NCI-H146 (cell line): ENCODE measurements at places on chromosomes 16 and 17.

DNA sequence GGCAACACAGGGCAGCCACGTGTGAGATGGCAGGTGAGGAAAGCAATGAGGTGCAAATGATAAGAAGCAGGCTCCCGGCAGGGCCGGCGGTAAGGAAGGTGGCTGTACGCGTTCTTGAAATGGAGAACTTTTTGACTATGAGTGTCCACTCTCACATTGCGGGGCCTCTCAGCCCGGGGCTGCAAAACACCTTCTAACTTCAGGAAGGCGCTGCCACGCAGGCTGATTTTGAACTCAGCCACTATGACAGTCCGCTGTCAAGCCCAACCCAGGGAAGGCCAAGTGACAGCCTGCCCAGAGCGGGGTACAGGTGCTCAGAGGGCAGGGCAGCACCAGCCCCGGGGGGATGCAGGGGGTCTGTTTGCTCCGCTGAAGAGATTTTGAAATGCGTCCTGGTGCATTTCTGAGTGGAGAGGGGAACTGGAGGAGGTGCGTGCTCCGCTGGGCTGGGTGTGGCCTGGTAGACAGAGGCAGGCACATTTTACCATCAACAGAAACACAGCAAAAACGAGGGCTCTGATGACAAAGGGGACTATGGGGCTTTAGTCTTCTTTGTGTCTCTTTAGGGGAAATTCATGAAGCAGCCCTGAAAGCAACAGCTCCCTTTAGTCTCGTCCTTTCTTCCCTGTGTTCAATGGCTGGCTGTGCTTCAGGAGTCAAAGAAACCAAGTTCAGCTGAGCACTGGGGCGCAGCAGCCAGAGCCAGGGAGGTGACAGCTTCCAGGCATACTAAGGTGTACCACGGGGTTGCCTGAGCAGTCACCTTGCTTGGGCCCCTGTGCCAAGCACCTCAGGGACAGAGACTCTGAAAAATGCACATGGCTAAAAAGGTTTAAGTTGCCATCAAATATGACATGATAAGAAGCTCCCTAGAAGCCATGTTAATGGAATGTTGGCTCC lies 14.6 kb upstream of the SREBF1 start:
- DNase-seq: no peak

DNA sequence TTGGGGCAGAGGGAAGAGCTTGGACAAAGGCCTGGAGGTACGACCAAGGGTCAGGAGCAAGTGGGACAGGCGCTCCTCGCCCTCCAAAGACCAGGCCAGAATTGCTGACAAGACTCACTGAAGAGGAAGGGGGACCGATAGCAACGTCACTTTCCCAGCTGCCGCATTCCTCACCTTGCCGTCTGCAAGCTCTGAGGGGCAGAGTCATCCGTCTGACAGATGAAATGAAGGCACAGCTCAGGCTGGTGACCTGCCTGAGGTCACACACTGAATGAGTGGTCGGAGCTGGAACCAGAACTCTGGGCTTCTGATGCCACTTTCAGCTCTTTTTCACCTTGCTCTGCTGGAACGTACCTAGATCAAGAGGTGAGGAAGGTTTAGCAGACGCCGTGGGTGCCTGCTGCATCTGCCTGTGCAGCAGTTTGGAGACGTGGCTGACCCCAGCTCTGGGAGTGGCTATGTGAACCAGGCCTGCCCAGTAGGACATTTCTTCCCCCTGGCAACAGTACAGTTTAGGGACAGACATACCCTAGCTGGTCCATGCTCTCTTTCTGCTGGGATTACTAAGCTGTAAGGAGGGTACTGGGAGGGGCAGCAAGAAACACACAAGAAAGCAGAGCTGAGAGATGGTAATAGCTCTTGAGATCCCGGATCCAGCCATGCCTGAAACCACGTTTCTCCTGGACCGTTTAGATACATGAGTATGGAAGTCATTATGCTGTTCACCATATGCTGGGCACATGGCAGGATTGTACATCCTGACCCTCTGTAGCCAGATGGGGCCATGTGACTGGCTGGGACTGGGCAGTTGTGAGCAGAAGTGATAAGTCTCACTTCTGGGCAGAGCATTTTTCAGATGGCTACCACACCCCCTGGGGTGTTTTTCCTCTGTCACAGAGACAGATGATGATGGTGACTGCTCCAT lies 50.9 kb downstream of the IL21R start:
- no peak for DNase-seq

DNA sequence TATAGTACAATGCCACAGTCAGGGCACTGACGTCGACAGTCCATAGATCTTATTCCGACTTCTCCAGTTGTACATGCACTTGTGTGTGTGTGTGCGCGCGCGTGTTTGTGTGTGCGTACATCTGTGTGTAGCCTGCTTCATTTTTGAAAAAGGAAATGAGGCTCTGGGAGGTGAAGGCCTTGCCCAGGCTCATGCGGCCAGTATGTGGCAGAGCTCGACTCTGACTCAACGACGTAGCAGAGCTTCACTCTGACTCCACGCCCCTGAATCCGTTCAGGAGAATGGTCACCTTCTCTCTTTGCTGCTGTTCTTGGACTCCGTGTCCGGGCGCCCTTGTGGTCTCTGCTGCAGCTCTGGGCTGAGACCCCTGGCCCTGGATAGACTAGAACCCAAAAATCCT lies 81.6 kb upstream of the CIBAR2 start:
- no peak for DNase-seq

DNA sequence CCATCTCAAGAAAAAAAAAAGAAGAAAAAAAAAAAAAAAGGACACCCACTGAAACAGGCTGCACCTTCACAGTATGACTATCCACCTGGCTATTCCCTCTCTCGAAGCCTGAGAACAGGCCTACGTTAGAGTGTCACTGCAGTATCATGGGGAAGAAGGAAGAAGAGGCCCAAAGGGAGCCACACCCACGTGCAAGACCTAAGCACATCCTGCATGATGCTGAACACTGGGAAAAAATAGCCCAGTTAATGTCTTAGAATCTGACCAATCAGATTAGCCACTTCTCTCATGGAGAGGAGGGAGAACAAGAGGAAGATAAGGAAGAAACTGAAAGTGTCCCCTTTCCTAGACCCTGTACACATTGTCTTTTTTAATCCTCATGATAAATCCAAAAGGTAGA lies 19.5 kb upstream of the MED13 start:
- no peak for DNase-seq

GRCh38 chr16:84360748-84361147 lies 7.6 kb upstream of the ATP2C2 start:
- DNase-seq: no peak

GRCh38 chr16:66286527-66286926 lies 80.0 kb upstream of the CDH5 start:
- DNase-seq: no peak

DNA sequence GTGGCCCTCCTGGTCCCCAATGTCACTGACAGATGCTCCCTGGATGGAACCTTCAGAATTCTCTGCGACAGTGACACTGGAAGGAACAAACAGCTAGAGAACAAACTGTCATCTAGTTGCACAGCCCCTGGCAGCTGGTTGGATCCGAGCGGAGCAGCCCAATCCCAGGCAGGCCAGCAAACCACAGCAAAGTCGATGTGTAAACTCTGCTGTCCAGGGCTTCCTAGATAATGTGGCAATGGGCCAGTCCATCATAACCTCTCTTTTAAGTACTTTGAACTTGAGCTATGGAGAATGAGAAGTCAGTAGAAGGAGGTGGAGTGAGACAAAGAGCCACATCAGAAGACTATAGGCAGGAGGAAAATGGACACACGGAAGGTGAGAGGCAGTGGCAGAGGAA lies 323.0 kb downstream of the CBLN1 start:
- DNase-seq: no peak

GRCh38 chr16:22879466-22879865 lies 65.5 kb downstream of the HS3ST2 start:
- no peak for DNase-seq

DNA sequence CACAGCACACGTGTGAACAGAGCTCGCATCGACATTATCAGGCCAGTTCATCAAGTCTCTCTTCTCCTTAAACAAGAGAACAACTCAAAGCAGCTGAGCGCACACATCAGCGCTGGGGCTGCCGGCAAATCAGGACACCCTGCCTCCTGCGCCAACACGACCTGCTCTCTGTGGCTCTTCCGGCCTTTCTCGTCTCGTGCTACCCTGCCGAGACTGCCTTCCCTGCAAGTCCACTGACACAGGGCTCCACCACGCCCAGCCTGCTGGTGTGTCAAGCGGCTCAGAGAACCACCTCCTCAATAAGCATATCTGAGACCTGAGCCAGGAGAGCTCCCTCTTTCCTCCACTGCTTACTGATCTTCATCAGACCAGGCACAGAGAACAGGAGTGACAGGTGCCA lies 96.9 kb downstream of the ZNF778 start:
- DNase-seq: no peak

- DNase-seq: no peak
These were observed 30.5 kb downstream of the CUEDC1 start for GRCh38 chr17:57924677-57925076.

GRCh38 chr16:72372087-72373045 lies 200.4 kb upstream of the PMFBP1 start:
- DNase-seq: no peak

- no peak for DNase-seq
These were observed 76.9 kb downstream of the MRTFB start for GRCh38 chr16:14148016-14148415.

DNA sequence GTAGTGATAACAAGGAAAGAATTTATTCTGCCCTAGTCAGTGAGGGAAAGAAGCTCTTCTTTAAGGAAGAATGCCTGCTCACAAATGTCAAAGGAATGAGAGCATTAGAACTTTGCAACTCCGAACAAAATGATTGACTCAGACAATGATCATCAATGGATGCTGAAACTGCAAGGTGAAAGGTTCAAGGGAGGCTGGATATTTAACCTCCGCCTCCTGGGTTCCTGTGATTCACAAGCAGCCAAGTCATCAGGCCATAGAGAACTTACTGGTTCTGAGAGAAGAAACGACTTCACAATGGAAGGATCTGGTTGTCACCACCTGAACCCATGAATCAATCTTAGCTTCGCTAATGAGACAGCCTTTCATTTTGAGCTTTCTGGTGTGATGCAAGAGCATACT lies 16.0 kb upstream of the SCNN1B start:
- no peak for DNase-seq

GRCh38 chr16:4463522-4464163 lies 10.8 kb downstream of the NMRAL1 start:
- no peak for DNase-seq

- DNase-seq: no peak
These were observed 53.4 kb downstream of the HSD17B2 start for GRCh38 chr16:82088483-82088882.

DNA sequence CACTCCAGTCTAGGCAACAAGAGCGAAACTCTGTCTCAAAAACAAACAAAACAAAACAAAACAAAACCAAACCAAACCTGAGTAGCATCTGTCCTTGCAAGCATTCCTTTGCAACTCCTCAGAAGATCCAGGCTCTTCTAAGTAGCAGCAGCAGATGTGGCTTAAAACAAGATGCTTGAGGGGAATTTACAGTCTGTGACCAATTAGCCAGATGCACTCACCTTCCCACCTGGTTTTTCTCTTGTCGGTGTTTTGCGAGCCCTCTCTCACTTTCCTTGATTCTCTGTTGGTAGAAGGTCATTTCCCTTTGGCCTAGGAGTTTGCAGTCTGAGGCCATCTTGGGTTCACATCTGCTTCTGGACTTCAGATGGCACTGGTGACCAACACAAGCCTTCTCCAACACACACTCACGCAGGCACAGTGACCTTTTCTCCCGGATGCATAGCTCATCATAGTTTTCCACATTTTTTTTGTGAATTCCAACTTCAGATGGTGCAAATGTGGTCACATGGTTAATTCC lies 276.8 kb downstream of the STX8 start:
- DNase-seq: no peak

GRCh38 chr16:30748634-30749445 lies 615 bp downstream of the PHKG2 start:
- peak; percentile 48 for DNase-seq

GRCh38 chr17:78211032-78211431 lies 3.0 kb upstream of the BIRC5 start:
- peak; percentile 81 for DNase-seq

DNA sequence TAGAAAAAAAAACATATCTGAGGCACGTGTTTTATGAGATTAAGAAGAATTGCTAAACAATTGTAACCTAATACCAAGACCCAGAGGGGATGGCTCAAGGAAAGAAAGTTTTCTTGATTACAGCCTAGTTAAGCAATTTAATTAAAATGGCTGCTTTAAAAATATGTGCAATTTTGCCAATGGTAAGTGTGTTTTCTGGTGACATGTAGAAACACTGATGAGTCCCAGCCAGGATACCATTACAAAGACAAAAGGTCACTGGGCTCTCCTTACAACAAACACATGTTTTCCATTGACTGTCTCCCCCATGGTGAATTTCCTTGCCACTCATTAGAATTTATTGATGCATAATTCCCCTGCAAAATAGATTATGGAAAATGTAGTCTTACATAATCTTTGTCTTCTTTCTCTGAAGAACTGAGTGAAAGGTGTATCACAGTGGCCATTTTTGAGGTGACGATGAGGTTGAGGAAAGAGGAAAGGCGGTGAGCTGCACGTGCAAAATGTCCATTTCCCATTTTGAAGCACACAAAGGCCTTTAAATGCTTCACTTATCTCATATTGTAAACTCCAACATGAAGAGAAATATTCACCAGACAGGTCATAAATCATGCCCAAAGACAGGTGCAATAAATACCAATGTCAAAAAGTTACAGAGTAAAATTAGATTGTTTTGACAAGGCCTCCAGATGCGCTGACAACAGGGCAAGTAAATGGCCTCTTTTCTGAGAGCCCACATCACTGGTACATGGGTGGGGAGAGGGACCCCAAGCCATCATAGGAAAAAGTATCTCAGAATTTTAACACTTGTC lies 696.9 kb downstream of the KCNJ2 start:
- no peak for DNase-seq

- DNase-seq: no peak
These were observed 723.9 kb downstream of the MAF start for GRCh38 chr16:78876671-78877070.

GRCh38 chr16:29848420-29849297 lies 14.4 kb downstream of the CDIPT start:
- DNase-seq: peak; percentile 61

- DNase-seq: peak; percentile 49
These were observed 45.6 kb upstream of the HOXB9 start for GRCh38 chr17:48671697-48672171.

- DNase-seq: no peak
These were observed 208.0 kb downstream of the FOXL1 start for GRCh38 chr16:86786338-86786737.

DNA sequence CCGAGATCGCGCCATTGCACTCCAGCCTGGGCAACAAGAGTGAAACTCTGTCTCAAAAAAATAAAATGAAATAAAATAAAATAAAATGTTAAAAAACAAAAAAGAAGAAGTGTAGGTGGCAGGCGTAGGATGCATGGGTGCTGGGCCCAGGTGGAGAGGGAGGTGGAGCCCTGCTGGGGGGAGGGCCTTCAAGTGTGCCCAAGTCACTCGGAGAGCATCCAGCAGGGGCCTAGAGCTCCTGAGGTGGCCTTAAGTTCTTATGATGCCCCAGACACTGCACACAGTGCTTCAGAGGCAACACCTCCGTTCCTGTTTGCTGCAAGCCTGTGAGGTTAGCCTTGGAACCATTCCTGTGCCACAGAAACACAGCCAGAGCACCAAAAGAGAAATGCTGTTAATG lies 23.2 kb downstream of the IL4R start:
- DNase-seq: no peak

GRCh38 chr16:81514568-81515258 lies 70.1 kb downstream of the CMIP start:
- no peak for DNase-seq

GRCh38 chr17:5838661-5839300 lies 231.4 kb upstream of the WSCD1 start:
- no peak for DNase-seq
